Type B pancreatic cell (in vitro differentiated cells): ENCODE measurements at places on chromosomes 5 and 9. TPM values are rescaled to one million over a fixed set of nuclear protein-coding genes. Genes with fewer than 3 reads are reported as not detected.

SCAI gene
- 10.5 and 12.8 TPM in 2 replicates for total RNA-seq

C9 gene
- not detected in 2 replicates for total RNA-seq

IL3 gene
- total RNA-seq = not detected in 2 replicates

GMCL2 gene
- not detected in 2 replicates for total RNA-seq

BRD9 gene
- total RNA-seq = 38.2 and 55.6 TPM in 2 replicates

PDE8B gene
- total RNA-seq = 16.7 and 69.8 TPM in 2 replicates

SEMA6A gene
- 74.0 and 84.2 TPM in 2 replicates for total RNA-seq

LPAR1 gene
- 15.3 and 32.8 TPM in 2 replicates for total RNA-seq

ANP32B gene
- total RNA-seq = 119 and 156 TPM in 2 replicates

ARID3C gene
- 0.26 TPM in 1 of 2 replicates, not detected in the other for total RNA-seq

TDRD7 gene
- 7.6 and 12.7 TPM in 2 replicates for total RNA-seq

PCDHGA2 gene
- total RNA-seq = 0.17 and 0.69 TPM in 2 replicates

MAMDC2 gene
- total RNA-seq = 2.2 and 4.0 TPM in 2 replicates

DNA sequence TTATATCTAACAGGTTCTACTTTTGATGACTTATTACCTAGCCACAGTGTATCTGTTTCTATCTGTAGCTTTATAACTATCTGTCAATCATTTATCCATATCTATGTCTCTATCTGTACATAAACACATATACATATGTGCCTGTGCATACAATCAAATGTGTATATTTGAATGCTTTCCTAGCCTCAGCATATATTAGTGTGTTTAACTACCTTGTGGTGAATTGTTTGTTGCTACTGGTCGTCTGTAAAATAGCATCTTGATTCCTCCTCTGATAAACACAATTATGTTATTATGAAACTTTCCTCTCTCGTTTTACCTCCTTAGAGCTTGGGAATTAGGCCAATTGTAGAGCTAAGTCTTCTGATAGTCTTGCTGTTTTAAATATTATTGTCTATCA is 44.4 kb downstream of the PARP8 start:
- DNase-seq = no peak

DNA sequence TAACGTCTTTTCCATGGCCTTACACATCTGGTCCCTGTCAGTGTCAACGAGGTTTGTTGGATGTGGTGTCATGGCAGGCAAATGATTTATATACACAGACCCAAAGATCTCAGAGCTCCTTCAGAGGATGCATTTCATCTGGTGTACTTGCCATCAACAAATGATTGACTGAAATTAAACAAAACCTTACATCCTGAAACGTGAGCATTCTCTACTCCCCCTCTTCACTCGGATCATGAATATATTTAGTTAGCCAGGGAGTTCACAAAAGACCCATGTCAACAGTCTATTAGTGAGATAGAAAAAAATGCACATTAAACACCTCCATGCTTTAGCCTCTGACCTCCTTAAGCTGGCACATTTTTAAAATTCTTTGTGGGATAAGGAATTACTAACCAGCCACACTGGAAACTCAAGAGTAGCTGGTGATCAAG is 215.6 kb downstream of the EFNA5 start:
- DNase-seq = no peak

GRCh38 chr9:28539434-28540070 is 966.3 kb upstream of the C9orf72 start:
- no peak for DNase-seq

DNA sequence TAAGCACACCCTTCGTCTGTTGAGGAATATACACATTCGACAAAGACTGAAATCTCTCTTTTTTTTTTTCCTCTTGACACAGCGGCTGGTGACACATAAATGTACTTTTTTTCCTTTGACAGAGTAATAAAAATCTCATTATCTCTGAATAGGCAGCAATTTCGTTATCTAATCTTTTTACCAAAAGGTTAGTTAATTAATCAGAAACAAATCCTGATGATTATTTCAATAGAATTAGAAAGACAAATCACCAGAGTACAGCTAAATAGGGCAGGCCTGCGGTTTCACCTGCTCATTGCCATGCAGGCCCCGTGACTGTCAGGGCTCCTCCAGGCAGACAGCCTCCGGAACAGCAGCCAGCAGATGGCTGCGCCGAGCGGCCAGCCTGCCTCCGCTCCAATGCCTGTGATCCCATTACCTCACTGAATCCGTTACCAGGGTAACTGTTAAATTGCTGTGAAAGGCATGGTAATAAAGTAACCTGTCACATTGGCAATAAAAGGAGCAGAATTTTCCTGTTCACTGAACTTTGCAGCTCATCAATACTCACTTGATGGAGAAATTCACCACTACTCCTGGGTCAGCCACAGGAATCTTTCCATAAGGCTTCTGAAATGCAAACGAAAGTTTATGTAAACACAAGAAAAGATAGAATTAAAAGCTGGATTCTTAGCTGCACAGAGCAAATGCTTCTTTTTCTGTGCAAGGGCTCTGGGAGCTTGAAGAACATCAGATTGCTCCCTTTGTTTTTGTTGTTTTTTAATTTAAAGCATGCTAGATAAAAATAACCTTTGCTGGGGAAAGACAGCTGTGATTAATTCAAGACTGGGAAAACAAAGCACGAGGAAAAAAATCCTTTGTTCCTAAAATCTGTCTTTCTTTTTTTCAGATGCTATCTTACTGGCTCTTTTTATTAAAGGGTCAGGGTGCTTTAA is 666.4 kb upstream of the ZNF608 start:
- peak; percentile 85 for DNase-seq

GRCh38 chr5:71817891-71818290 is 98.8 kb downstream of the CARTPT start:
- DNase-seq = no peak

GRCh38 chr9:109115931-109116526 is 3.7 kb downstream of the TMEM245 start:
- no peak for DNase-seq

GRCh38 chr9:98568234-98568908 is 140.4 kb downstream of the GABBR2 start:
- DNase-seq = peak; percentile 18

GRCh38 chr5:32443145-32443540 is 1.4 kb downstream of the ZFR start:
- DNase-seq = no peak

DNA sequence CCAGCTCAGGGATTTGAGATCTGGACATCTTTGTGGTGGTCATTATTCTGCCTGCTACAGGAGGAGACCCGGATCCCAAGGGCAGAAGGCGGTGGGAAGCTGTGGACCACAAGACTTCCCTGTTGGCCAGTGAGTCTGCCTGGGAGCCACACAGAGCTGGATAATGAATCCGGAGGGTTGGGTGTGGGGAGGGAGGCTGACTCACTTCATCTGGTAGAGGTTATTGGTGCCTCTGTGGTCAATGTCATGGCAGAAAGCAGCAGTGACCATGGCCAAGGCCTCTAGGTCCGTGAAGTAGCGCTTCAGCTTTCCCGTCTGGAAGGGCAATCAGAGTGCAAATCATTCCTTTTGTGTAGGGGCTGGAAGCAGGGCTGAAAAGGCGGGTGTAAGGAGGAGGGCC is 58.5 kb downstream of the PDE6A start:
- no peak for DNase-seq

DNA sequence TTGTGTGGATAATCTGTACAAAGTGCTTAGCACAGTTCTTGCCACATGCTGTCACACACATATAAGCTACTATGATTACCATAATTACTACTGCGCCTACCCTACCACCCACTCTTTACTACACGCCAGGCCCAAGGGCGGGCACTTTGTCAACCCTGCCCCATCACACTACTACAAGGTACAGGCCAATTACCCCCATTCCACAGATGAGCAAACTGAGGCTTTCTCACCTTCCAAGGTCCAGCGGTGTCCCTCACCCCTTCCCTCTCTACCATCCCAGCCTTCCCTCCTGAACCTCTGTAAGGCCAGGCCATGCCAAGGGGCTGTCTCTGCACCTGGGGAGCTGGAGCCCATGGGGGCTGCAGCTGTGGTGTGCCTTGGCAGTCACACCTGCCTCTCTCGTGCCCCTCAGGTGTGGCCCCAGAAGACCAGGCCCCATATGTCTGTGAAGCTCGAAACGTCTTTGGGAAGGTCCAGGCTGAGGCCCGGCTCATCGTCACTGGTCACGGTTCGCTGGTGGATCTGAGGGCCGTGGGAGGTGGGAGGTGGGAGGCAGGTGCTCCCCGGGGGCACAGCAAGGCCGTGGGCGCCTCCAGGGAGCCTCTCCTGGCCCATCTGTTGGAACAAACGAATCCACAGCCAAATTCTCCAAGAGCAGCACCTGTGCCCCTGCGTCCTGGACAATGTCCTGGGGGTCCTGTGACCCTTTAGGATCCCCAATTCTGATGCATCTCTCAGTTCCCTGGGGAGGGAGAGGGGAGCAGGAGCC is 54.6 kb downstream of the HMCN2 start:
- no peak for DNase-seq

GRCh38 chr5:18745988-18746615 is 1111.8 kb downstream of the TAF11L14 start:
- DNase-seq = no peak

- DNase-seq = no peak
These were observed 267.5 kb upstream of the ITGA1 start for GRCh38 chr5:52520171-52520570.

- DNase-seq = no peak
These were observed 469.4 kb downstream of the RASEF start for GRCh38 chr9:82593501-82593900.

DNA sequence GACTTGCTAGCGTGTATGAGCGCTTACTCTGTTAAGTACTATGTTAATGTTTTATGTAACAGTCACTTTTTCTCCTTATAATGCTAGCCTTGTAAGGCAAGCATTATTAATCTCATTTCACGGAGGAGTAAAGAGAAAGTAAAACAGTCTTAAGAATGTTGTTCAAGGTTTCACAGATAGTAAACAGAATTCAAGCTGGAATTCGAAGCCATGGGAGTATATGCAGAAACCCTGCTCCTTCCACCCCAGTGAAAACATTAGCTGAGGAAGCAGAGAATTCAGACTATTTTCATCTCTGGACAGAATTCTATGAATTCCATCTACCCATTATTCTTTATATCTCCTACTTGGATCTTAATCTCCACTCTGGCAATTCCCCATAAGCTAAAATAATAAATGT is 1028.3 kb upstream of the WWC1 start:
- DNase-seq = no peak

DNA sequence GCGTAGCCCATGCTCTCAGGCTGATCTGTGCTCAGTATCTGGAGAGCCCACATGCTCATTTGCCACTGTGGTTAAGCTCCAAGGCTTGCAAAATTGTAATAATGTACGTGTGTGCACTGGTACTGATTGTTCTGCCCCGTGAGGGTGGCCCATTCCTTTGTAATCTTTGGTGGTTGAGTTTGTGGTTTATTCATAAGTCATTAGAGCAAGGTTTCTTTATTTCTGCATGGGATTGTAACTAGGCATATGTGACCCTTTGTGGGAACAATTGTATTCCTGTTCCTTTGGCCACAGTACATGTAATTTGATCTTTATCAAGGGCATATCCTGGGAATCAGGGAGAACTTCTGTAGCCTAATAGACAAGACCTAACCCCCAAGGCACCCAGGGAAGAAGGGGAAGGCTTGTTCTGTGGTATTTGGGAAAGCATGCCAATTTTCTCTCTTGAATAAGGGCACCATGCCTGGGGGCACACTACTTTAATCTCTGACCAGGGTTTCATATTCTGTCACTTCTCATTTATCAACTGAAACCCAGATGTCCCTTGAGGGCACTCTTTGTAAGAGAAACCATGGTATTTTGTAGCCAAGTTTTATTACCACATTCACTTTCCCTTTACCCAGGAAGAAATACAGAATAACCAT is 74.6 kb downstream of the NPR3 start:
- DNase-seq = no peak

DNA sequence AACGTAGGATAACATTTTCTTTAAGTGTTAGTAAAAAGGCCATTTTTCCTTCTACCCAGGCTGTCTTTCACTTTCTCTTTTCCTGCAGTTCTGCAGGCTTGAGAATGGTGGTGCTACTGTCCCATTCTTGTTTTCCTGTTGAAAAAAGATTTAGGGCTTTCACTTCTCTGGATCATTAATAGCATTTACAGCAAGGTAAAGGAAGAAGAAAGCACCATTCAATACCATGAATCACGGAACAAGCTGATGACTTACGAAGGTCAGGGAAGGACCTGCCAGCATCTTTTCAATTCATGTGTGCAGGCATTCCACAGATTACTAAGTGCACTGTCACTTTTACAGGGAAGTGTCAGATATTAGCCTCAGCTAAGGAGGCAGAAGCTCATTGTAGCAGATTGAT is 292.8 kb downstream of the YTHDC2 start:
- DNase-seq = no peak

DNA sequence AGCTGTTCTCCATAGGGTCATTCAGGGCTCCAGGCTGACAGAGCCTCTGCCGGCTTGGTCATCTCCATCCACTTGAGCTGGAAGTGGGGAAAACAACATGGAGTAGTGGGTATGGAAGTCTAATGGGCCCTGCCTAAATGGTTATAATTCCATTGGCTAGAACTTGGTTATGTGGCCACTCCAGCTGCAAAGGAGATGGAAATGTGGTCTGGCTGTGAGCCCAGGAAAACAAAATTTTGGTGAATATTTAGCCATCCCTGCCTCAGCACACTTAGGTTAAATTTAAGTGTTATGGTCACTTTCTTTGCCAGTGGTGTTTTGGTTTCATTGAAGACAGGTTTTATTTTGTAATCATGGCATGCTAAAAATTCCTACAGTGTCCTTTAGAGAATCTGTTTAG is 112.3 kb downstream of the SMARCA2 start:
- no peak for DNase-seq

GRCh38 chr9:89678396-89679015 is 73.7 kb downstream of the GADD45G start:
- DNase-seq = no peak

DNA sequence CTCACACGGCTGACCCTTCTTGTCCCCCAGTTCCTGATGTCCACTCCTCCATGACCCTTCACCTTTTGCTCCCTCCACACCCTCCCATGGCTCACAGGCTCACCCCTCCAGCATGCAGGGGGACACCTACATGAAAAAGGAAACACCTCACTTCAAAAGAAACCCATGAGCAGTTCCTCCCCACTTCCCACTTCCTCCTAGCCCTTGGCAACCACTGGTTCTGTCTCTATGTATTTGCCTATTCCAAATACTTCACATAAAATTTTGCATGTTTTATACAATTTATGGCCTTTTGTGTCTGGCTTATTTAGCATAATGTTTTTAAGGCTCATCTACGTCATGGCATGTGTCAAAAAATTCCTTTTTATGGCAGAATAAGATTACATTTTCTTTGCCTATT is 100.2 kb upstream of the S1PR3 start:
- no peak for DNase-seq

GRCh38 chr9:124778575-124779367 is 1.8 kb downstream of the OLFML2A start:
- DNase-seq = no peak

GRCh38 chr5:150413176-150413901 is 629 bp upstream of the CD74 start:
- no peak for DNase-seq
